Glomerular endothelial cell (primary cell): ENCODE measurements at places on chromosomes 3 and 15. TPM values are rescaled to one million over a fixed set of nuclear protein-coding genes. Genes with fewer than 3 reads are reported as not detected.

Gene SEMA7A
- 15.3 and 25.6 TPM in 2 replicates for total RNA-seq

Gene CLDN16
- total RNA-seq = 0.06 and 2.5 TPM in 2 replicates

Gene C3orf20
- not detected in 2 replicates for total RNA-seq

Gene CD200R1
- not detected in 2 replicates for total RNA-seq

Gene CCDC51
- 10.8 and 12.7 TPM in 2 replicates for total RNA-seq

Gene PEX5L
- total RNA-seq = 0.05 TPM in 1 of 2 replicates, not detected in the other

Gene LTF
- not detected in 2 replicates for total RNA-seq

Gene IL16
- 1.4 and 3.3 TPM in 2 replicates for total RNA-seq

Gene ARL6IP5
- total RNA-seq = 115 and 128 TPM in 2 replicates

Gene GLDN
- total RNA-seq = not detected in 2 replicates

Gene ADCY5
- not detected in 2 replicates for total RNA-seq

Gene SUSD5
- 2.5 and 15.8 TPM in 2 replicates for total RNA-seq

Gene APOD
- total RNA-seq = 2.8 and 8.6 TPM in 2 replicates
